ENCODE measurements at places on chromosomes 1 and 21.
A peak's percentile ranks its signal among the peaks of the same experiment; 100 is the strongest.

DNA sequence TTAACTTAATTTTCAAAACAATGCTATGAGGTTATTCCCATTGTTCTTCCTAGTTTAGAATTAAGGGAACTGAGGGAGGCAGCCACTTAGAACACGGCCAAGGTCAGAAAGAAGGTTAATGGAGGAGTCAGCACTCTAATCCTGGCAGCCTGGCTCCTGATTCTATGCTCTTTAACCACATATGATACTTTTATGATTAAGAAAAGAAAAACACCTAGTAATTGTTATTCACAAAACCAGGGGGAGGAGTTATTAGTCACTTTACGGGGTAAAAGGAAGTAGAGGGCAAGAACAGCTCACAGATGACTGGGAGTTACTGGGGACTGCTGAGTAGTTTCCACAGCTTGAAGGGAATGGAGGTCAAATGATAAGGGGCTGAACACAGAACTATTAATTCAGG is 38.6 kb downstream of the GADD45A start:
- peak; percentile 38 for DNase-seq

DNA sequence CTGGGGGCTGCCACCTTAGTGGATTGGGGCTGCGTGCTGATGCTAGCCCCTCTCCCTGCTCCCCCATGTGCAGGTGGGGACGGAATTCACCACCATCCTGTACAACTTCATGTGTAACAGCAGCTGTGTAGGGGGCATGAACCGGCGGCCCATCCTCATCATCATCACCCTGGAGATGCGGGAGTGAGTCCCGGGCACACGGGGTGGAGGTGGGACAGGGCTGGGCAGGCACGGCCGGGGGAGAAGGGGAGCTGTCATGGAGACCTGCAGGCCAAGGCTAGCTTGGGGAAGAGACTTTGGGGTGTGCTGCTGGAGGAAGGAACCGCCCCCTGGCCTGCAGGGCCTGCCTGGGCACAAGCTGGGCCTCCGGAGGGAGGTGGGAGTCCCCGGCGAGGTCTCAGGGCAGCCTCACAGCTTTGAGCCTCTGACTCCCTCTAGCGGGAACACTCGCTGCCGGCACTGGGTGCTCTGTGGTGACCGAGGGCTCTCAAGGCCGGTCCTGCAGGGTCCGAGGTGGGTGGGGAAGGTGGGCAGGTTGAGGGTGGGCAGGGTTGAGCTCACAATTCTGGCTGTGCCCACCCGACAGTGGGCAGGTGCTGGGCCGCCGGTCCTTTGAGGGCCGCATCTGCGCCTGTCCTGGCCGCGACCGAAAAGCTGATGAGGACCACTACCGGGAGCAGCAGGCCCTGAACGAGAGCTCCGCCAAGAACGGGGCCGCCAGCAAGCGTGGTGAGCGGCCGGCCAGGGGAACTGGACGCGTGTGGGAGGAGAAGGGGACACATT is 25.0 kb upstream of the CCDC27 start:
- DNase-seq = peak; percentile 49

DNA sequence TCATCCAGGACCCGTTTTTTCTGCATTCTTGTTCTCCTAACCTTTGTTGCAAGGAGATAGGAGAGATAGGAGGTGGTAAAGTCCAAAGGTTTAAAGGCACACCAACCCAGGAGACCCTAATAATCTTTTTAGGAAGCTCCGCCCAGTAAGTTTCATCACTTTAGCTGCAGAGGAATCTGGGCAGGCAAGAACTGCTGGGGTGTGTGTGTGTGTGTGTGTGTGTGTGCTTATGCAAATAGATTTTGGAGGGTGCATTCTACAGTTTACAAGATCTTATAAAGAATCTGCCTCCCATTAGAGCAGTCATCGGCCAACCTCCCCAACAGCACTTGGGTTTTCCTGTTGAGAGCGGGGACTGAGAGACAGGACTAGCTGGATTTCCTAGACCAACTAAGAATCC is 3.9 kb upstream of the IL10 start:
- no peak for DNase-seq

DNA sequence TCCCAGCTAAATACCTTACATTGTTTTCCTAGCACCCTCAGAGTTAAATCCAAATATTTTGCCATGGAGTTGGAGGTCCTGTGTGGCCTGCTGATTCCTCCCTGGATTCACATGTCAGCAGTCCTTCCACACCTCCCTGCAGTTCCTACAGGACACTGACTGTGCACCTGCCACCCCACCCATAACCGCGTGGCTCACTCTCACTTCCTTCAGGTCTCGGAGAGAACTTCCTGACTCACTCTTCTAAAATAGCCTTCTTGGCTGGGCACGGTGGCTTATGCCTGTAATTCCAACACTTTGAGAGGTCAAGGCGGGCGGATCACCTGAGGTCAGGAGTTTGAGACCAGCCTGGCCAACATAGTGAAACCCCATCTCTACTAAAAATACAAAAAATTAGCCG is 8.4 kb upstream of the CAMTA1 start:
- no peak for DNase-seq

DNA sequence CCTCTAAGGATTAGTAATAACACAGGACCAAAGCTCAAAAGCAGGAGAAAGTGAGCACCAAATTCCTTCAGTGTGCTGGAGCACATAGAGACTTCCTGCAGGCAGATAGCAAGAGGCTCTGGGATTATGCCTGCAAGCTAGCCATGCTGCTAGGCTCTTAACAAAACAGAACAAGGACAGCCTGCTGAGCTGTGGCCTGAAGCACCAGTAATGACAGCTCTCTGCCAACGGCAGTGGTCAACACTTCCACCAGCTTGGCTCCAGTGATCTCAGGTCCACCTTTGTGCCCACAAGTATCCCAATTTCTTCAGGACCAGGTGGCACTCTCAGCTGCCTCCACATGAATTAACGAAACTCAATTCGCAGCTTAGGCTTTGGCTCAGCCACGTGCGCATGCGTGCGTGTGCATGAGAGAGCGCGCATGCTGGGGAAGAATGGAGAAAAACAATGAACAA is 64.2 kb downstream of the SLC45A1 start:
- DNase-seq = no peak

GRCh38 chr1:6269720-6270400 is 9.0 kb upstream of the GPR153 start:
- DNase-seq = no peak

GRCh38 chr21:40118527-40118926 is 251.3 kb downstream of the PCP4 start:
- DNase-seq = no peak

- no peak for DNase-seq
Measured at GRCh38 chr21:32753818-32754585, 17.6 kb downstream of the PAXBP1 start.

DNA sequence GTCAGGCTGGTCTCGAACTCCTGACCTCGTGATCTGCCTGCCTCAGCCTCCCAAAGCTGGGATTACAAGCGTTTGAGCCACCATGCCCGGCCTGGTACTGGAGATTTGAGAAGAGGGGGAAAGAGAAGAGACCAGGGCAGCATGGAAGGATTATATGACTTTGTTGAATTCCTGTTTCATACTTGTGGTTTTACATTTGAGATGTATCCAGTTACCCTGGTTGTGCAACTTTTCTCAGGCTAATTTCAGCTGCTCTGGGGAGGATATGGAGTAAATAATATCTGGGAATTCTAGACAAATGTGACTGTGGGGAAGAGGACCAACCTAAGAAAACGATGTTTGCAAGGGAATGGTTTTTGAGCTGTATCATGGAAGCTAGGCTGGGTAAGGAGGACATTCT is 89.5 kb upstream of the GREM2 start:
- no peak for DNase-seq

DNA sequence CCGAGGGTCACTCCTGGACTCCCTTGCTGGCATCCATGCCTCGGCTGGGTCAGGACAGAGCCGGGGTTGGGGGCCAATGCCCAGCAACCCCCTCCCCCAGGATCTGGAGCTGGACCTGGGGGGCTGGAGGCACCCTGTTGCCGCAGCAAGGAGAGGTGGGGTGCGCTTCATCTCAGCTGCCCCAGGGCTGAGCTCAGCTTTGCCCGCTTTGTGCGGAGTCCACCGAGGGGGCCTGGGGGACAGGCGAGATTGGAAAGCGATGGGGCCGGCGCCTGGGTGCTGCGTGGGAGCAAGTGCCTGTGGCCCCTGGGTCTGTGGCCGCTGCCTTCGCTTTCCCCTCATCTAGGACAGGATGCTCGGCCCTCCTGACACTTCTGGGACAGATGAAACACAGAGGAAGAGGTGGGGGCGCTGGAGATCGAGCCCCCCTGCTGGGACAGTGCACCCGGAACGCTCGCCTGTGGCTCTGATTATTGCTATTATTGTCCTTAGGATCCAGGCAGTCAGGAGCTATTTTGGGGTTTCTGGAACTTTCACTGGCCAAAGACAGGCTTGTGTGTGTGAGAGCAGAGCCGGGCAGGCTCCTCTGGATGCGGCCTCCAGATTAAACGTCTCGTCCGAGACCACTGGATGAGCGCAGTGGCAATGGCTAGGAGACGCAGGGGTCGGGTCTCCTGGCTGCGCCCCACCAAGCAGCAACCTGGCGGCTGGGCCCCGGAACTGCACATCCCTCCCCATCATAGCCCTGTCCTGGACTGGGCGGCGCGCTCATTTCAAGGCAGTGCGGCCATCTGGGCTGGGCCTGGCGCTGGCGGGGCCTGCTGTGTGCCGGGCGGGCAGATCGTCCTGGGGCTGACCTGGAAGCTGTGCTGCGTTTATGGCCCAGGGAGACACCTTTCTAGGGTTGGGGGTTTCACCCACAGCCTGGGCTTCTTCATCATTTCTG is 13.8 kb downstream of the PRDM16 start:
- no peak for DNase-seq

GRCh38 chr1:24209097-24209496 is 22.0 kb upstream of the IFNLR1 start:
- no peak for DNase-seq

- DNase-seq = no peak
Measured at GRCh38 chr1:179230721-179231120, 1.2 kb upstream of the ABL2 start.

DNA sequence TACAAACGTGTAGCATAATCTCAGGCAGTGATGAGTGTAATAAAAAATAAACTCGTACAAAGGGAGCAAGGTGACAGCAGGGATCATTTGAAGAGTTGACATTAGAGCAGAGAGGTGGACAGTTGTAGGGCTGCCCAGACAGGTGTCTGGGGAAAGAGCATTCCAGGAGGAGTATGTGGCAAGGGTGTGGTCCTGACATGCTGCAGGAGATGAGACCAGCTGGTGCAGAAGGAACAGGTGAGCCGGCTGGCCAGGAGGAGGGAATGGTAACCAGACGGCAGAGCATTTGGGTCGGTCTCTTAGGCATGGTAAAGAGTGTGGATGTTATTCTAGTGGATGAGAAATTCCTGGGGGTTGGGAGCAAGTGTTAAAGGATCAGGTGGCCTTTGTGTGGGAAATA is 306.3 kb downstream of the LMX1A start:
- no peak for DNase-seq

GRCh38 chr1:198845271-198845670 is 206.4 kb downstream of the PTPRC start:
- no peak for DNase-seq

GRCh38 chr1:233654658-233655280 is 40.9 kb downstream of the KCNK1 start:
- no peak for DNase-seq

GRCh38 chr1:54291276-54292001 is 91.5 kb downstream of the MRPL37 start:
- no peak for DNase-seq

GRCh38 chr1:248404024-248404423 is 1.2 kb downstream of the OR2T1 start:
- DNase-seq = no peak

DNA sequence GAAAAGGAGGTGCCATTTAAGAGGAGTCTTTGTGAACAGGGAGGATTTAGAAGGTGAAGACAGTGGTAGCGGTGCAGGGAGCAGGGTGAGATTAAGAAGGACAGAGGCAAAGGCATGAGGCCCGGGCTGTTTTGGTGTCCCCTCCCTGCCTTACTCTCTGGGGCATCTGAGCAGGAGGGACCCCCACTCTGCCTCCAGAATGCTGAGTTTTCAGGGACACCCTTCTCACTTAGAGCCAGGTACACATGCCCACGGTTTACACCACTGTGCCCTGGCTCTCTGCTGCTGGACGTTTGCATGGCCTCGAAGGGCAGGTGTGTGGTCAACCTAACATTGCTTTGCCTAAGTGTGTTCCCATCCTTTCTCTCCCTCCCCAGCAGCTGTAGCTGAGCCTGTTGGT is 20.5 kb upstream of the PARP1 start:
- no peak for DNase-seq

DNA sequence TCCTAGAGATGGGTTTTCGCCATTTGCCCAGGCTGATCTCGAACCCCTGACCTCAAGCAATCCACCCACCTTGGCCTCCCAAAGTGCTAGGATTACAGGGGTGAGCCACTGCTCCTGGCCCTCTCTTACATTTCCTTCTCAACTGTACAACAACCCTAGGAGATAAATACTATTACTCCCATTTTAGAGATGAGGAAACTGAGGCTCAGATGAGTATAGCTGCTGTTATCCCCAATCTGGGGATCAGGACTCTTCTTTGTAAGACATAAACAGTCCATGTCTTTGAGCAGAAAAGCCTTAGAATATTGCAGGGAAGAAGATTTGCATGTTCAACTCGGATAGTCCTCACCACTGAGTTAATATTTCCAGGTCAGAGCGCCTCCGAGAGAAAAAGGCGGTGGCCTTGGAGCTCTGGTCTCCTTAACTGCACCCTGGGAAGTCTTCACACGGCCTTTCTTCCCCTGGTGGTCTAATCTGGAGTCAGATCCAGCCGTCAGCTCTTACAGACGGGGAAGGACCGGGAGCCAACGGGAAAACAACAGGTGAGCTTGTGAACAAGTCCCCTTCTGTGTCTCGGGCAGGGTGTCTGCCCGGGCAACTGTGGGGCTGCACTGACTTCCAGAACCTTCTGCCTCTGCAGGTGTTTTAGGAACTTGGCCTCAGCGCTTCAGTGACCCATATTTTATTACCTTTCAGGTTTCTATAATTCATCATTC is 5.9 kb upstream of the OLIG1 start:
- DNase-seq = no peak

DNA sequence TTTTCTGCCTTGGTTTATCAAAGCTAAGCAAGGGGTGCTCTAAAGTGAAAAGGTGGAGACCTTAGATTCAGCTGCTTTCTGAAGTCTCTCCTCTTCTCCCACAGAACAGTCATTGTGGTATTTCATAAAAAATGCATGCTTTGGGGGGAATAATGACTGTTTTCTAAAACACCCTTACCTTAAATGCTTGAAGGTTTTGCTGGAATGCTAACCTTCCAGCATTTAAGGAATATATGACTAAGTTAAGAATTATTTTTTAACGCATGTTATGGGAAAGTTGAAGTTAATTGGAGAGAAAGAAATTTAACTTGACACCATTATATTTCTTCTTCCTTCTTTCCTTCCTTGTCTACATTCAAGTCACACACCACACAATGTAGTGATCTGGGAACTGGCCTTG is 162.5 kb downstream of the ROR1 start:
- DNase-seq = no peak

DNA sequence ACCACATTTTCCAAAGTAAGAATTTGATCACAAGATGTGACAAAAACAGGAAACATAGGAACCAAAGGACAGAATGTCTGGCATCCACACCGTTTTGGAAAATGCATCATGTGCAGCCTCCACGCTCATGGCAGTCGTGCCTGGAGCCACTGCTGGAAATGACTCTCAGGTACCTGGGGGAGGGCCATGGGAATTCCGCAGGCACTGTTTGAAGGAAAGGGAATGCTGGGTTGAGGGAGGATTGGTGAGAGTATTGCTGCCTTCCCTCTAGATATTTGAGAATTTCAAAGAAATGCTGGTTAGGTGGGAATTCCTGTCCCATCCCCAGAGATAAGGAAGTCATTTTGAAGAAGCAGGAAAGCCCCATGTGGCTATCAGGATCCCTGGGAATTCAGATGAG is 10.8 kb downstream of the SLAMF1 start:
- no peak for DNase-seq
